ENCODE measurements at places on chromosomes 5 and 9.
A peak's percentile ranks its signal among the peaks of the same experiment; 100 is the strongest.

GRCh38 chr5:168939887-168940544 lies 360.8 kb upstream of the PANK3 start:
- DNase-seq = no peak

DNA sequence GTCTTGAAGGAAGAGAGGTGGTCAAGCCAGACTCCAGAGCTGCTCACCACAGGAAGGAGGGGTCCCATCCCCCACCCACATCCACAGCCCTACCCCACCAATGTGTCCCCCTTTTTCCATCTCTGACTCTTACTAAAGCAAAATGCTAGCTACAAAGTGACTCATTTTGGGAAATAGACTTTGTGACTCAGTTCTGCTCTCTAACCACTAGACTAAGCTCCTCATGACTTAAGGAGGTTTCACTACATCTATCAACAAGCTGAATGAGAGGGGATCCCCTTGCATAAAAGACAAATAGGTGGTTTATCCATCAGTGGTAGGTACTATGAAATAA lies 35.1 kb upstream of the ADRB2 start:
- no peak for DNase-seq

DNA sequence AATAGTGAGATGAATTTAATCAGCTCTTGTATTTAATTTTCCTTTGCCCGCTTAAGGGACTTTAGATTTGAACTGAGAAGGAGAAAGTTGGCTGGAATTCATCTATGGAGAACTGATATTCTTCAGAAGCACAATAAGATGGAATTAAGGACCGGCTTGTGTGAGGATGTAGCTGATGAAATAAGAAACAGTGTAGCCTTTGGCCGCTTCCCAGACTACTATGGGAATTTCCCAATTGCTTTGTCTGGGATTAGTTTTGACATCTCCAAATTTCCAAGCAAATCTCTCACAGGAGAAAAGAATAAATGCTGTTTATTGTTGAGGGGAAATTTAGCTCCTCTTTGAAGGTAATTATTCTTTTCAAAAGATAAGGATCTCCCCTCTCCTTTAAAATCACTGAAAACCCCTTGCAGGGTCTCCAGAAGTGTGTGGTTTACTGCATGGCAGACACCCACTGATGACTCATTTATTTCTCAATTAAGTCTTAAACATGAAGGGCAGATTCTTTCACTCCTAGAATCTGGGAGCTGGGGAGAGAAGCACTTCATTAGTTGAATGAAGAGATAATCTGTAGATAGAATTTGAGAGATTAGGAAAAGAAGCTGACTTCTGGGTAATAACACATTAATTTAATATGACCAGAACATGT lies 606.5 kb upstream of the ADAMTS16 start:
- DNase-seq = no peak

GRCh38 chr9:99785010-99785590 lies 36.6 kb upstream of the NR4A3 start:
- no peak for DNase-seq

DNA sequence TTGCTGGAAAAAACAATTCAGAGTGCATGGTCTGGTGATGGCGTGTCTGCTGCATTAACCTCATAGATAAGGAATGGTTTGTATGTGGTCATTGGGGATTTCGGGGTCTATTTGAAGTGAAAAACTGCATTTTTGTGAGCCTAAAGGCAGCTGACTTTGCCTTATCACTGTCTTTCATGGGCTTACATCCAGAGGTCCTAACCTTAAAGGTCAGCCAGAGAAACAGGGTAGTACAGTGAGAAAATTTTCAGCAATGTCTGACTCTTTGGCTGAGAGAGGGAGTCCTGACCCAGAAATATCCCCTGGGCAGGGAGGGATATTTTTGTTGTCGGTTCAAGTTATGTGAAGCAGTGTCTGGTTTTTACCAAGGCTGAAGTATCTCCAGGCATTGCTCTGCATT lies 5.7 kb downstream of the PCSK5 start:
- DNase-seq = peak; percentile 18

- DNase-seq = peak; percentile 92
Observed at GRCh38 chr9:16627967-16628366, 242.5 kb downstream of the BNC2 start.

GRCh38 chr9:95055851-95056551 lies 261.5 kb downstream of the FANCC start:
- peak; percentile 73 for DNase-seq

DNA sequence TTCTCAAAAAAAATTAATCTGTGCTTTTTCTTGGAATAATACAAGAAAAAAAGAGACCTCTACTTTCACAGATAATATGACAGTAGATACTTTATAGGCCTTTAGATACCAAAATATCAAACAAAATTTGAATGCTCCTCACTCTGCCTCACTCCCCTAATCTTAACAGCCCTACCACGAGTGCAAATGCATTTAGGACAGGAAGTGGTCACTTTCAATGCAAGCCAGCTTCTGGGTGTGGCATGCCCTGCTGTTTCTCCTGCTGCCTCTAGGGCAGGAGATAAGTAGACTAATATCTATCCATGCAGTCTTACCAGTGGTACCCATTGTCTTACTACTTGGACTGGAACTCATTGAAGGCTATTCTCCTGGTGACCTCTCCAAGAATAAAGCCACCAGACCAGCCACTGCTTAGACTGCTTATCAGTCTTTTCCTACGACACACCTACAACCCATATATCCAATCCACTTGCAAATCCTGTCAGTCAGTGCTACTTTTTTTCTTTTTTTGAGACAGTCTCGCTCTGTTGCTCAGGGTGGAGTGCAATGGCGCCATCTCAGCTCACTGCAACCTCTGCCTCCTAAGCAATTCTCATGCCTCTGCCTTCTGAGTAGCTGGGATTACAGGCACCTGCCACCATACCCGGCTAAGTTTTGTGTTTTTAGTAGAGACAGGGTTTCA lies 23.0 kb downstream of the FRRS1L start:
- DNase-seq = peak; percentile 11

DNA sequence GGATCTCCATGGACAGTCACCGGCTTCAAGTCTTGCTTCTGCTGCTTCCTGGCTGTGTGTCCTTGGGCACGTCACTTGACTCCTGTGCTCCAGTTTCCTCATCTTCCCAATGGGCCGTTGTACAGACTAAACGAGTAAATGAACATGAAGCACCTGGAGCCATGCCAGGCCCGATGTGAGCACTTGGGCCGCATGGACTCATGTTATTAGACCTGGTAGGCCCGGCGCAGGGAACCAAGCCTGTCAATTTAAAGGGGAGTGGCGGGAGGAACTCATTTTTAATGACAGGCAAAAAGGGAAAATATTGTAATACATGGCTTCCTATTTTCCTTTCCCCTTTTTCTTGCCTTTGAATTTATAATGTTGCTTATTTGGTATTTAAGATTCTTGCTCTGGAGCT lies 47.5 kb downstream of the TENT4A start:
- DNase-seq = no peak
